ENCODE measurements at places on chromosomes 16 and 17.
A peak's percentile ranks its signal among the peaks of the same experiment; 100 is the strongest.

GRCh38 chr17:58321571-58322525, 6.7 kb downstream of the TSPOAP1 start:
- no peak for DNase-seq

GRCh38 chr17:4293572-4293971, 29.8 kb upstream of the ANKFY1 start:
- no peak for DNase-seq

- no peak for DNase-seq
Observed at GRCh38 chr16:381012-381788, 578 bp downstream of the PGAP6 start.

GRCh38 chr17:60959696-60960095, 282.0 kb downstream of the BCAS3 start:
- DNase-seq: no peak

GRCh38 chr17:7632492-7632894, 2.6 kb downstream of the SHBG start:
- DNase-seq: no peak

GRCh38 chr16:10206215-10206614, 24.0 kb upstream of the GRIN2A start:
- DNase-seq: no peak

- DNase-seq: no peak
Observed at GRCh38 chr17:74070374-74070773, 133.1 kb upstream of the RPL38 start.

DNA sequence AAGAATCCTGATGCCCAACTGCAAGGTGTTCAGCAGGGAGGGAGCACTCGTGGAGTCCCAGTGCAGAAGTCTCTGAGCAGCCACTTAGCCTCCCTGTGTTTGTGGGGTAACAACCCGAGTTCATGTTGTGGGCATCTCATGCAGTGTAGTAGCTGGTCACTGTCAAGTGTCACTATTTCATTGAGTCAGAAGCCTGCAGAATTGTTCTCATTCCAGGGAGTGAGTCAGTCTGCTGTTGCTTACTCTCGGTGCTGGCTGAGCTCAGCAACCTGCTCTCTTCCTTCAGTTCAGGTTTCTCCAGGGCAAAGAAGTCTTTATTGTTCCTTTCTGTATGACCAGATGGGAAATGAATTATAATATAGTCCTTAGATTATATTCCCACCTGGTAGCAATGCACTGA, 24.1 kb downstream of the HMOX2 start:
- no peak for DNase-seq

GRCh38 chr17:60330731-60331130, 61.2 kb downstream of the USP32 start:
- DNase-seq: no peak

GRCh38 chr17:7652388-7653356, 1.9 kb downstream of the ATP1B2 start:
- DNase-seq: no peak

DNA sequence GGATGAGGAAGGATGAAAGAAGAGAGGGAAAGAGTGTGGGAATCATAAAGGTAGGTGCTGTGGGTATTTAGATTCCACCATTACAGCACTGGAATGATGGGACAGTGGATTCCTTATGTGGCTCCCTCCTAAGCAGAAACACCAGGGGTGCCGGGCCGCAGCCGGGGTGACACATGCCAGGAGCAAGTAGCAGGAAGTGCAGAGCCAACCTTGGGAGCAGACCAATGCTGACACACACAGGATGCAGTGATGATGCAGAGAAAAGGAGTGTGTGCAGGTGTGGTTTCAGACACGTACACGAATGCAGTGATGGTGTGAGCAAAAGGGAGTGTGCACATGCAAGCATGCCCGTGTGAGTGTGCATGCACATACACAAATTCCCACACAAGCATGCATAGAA, 338.0 kb downstream of the SLC39A11 start:
- DNase-seq: no peak

- DNase-seq: no peak
Observed at GRCh38 chr16:67888331-67888730, 3.6 kb downstream of the NRN1L start.

DNA sequence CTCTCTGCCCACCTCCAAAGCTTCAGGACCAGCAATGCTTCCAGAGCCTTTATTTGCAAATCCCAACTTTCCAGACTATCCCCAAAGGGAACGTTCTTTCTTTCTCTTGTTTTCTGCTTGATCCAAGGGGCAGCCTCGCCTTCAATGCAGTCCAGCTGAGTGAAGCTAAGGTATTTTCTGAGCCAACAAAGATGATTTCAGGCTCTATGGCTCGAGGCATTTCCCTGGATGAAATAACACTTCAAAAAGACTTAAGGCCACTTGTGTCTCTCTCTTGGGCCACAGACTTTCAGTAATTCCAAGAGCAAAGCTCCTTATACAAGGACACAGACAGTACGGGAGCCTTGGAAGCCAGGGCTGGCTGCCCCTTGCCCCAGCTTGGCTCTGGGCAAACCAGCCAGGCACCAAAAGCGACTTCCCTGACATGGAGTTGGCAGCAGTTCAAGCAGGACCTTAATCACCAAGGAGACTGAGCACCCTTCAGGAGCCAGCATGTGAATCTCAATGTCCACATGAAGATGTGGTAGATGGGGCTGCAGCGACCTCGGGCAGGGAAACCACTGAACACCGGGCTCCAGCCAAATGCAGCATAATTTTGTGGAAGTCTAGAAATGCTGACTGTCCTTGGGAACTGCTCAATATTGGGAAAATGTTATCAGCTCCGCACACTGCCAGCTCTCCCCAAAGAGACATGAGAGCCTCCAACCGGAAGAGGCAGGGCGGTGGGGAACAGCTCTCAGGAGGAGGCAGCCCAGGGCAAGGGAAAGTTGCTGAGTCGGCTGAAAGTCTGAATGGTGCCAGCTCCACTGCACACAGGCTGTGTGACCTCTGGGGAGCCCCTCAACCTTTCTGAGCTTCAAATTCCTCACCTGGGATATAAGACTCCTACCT, 39.0 kb downstream of the TK2 start:
- no peak for DNase-seq

DNA sequence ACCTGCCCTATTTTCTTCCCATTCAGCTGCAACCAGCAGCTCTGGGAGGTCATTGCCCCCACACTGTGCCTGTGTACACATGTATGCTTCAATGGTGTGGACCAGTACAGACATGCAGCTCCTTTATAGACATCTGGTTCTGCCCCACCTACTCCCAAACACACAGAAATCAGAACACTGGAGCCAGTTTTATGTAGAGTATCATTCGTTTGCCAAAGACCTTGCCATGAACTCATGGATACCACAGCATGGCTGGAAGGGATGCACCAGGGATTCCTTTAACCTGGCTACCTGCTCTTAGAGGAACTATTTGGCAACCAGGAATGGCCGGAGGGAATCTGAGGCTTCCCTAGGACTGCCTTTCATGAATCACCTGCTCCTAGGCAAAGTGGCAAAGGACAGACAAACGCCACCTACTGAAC, 60.4 kb downstream of the ZFHX3 start:
- DNase-seq: no peak

- no peak for DNase-seq
Observed at GRCh38 chr16:68643847-68644246, 1.3 kb upstream of the CDH3 start.

DNA sequence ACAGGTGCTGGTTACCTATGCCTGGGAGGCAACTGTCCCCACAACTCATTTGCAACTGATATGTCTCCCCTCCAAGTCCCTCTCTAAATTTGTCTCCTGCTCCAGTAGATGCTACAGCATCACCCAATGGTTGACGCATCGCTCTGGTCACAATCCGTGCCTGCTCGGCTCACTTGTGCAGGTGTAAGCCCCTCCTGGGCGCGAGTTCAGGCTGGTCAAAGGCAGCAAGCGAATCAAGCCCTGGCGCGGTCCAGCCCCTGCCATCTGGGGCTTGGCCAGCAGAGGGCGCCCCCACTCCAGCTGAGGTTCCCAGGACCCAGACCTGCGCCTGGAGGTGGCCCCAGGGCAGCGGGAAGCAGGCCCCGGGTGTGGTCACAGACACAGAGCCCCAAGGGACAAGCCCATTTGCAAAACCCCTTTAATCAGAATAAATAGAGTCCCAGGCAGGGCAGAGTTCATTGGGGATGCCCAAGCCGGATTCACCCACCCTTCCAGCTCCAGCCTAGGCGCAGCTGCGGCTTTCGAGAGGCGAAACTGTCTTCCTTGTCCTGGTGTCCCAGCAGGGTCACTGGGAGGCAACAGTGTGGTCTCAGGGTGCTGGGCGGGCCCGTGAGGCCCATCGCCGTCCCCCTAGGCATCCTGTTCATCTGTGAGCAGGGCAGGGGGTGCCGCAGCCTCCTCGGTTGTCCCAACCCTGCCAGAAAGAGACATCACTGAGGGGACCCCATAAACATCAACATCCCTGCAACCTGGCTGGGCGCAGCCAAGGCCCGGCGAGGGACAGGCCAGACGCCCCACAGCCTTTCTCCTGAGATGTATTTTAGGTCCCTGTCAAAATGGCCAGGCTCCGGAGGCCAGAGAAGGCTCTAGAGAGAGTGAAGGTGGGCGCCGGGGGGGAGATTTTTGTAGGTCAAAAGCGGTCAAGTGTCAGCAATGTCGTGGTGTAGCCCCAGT, 15.8 kb downstream of the TMC6 start:
- DNase-seq: peak; percentile 52

- no peak for DNase-seq
Observed at GRCh38 chr16:3188925-3189825, 1.2 kb downstream of the OR1F1 start.

GRCh38 chr17:6506679-6507231, 49.6 kb downstream of the PITPNM3 start:
- no peak for DNase-seq

- no peak for DNase-seq
Observed at GRCh38 chr16:50103764-50104163, 38.0 kb downstream of the HEATR3 start.

- no peak for DNase-seq
Observed at GRCh38 chr16:86584726-86585721, 6.7 kb downstream of the FOXL1 start.

GRCh38 chr16:65510241-65510640, 388.4 kb upstream of the CDH11 start:
- DNase-seq: no peak

DNA sequence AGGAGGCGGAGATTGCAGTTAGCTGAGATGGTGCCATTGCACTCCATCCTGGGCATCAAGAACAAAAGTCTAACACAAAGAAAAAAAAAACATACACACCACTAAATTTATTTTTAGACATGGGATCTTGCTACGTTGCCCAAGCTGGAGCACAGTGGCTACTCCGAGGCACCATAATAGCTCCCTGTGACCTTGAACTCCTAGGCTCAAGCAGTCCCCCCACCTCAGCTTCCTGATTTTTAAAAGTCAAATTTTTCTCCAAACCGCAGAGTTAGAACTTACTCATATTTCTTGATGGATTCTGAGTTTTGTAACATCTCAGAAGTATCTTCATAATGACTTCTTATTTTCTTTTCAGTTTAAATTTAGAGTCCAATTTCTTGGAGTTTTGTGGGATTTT, 3.4 kb downstream of the CMTM4 start:
- DNase-seq: no peak

DNA sequence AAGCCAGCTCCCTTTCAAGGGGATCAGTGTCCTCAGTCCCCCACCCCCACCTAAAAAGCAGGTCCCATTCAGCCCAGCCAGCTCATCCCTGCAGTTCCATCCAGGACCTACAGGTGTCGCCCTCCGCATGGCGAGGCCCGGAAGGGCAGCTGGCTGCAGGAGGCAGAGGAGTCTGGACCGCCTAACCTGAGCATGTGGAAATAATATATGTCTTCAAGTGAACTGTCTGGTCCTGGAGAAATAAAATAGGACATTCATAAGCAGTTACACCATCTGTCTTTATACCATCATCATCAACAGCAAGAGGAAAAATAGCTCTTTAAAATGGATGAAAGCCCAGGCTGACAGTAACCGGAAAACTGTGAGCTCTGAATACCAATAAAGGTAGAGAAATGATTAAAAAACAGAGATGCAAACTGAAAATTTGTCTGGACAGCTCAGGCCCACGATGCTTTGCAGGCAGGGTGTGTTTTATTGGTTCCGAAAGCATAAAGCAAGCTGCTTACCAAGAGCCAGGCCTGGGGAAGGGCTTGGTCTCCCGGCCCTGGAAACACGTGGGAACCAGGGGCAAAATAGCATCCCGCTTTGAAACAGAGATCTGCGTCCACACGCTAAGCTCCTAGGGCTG, 215.2 kb downstream of the ZFHX3 start:
- peak; percentile 37 for DNase-seq

DNA sequence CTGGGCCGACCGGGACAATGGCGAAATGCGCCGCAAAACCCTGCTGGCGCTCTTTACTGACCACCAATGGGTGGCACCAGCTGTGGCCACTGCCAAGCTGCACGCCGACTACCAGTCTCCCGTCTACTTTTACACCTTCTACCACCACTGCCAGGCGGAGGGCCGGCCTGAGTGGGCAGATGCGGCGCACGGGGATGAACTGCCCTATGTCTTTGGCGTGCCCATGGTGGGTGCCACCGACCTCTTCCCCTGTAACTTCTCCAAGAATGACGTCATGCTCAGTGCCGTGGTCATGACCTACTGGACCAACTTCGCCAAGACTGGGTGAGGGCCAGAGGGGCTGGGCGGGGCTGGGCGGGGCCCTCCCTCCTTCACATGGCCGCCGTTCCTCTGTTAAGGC, 4.3 kb upstream of the SPEM1 start:
- no peak for DNase-seq

DNA sequence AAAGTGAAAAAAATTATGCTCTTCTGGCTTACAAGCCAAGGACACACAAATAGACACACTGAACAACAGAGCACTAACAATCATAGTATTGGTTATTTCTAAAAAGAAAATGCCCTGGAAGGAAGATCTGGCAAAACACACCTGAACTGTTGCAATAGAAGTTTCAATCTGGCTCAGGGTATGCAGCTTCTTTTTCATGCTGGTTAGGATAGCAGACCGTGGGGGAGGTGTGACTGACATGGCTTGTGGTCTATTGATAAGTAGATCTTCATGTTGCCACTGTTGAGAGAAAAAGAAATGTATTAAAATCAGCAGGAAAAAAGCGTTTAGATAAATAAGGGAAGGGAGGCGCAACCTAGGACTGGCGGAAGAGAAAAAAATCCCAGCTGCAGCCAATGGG, 26.5 kb upstream of the ARL6IP1 start:
- no peak for DNase-seq

DNA sequence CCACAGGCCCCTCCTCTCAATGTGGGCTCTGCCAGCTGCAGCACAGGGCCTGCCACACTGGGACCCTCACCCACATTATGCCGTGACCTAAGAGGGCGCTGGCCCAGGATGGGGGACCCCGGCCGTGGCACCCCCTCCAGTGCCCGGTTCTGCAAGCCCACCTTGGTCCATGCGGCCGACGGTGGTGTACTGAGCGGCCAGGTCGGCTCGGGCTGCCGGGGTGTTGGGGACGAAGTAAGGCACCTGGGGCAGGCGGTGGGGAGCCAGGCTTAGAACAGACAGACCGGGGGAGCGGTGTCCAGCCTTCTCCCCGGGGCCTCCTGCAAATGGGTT, 6.5 kb downstream of the SGSH start:
- no peak for DNase-seq

- no peak for DNase-seq
Observed at GRCh38 chr17:14831491-14831890, 433.6 kb downstream of the PMP22 start.

- DNase-seq: no peak
Observed at GRCh38 chr17:43003542-43004172, 2.9 kb upstream of the IFI35 start.

GRCh38 chr16:64149756-64150155, 972.1 kb downstream of the CDH11 start:
- no peak for DNase-seq

GRCh38 chr16:12208341-12209035, 232.0 kb downstream of the SNX29 start:
- DNase-seq: no peak

Data from stimulated activated CD8-positive, alpha-beta memory T cell treated with anti-CD3 and anti-CD28 coated beads, Interleukin-4, amount 100 ng/mL, for 4 hours (primary cell).